ENCODE measurements at places on chromosomes 4 and X.

GRCh38 chrX:72029483-72030411 lies 102.0 kb downstream of the RTL5 start:
- peak; percentile 42 for DNase-seq

DNA sequence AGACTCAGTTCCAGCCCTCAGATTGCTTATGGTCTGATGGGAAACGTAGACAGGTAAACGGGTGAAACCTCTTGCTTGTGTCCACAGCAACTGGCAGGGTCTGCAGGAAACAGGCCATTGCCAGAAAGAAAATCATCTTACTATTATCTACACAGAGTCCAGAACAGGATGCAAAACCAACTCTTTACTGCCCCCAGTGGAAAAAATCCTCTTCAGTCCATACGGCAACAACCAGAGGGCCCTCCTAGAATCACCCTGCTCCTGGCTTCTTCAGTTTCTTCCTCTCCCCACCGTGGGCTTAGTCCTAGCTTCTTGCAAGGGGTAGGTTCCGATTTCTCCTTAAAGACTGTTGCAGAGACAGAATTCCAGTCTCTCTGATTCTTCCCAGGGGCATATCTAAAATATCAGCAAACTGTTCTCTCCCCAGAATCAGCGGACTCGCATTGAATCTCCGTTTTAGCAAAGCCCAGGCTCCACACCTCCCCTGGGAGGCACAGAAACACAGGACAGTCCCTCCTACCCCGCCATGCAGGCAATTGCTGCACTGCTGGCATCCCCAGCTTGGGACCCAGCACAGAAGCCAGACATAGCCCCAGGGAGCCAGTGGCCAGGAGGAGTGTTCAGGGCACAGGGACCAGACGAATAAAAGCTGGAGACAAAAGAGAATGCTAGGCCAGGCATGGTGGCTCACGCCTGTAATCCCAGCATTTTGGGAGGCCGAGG lies 41.0 kb upstream of the SH3RF1 start:
- no peak for DNase-seq

DNA sequence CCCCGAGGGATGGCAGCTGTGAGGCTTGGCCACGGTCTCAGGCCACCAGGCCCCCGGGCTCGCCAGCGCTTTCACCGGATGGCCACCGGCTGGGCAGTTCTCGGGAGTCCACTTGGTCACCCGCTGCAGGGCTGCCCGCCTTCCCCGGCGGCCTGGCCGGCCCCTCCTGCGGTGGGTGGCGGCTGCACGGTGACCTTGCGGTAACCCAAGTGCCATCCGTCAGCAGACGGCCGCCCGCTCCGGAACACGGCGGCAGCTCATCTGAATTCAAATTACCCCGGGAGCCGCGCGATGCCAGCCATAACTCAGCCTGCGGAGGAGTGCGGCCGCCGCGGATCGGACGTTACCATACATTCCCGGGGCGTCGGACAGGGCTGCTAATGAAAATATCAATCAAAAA lies 60.7 kb downstream of the FAM53A start:
- DNase-seq = no peak

- no peak for DNase-seq
These were observed 4.9 kb downstream of the FRAS1 start for GRCh38 chr4:78061939-78062570.

GRCh38 chr4:143372093-143372915 lies 35.6 kb downstream of the GAB1 start:
- no peak for DNase-seq

DNA sequence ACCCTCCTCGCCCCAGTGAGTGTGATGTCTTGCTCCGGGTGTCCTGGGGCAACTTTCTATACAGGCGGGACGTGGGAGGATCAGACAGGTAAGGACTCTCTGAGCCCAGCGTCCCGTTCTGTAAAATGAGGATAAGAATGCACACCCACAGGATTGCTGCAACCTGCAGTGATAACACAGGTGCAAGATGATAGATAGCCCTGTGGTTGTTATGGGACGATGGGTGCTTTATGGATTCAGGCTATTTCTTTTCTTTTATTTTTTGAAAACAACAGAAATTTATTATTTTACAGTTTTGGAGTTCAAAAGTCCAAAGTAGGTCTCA lies 28.6 kb downstream of the BEX3 start:
- no peak for DNase-seq

GRCh38 chr4:122798101-122798500 lies 28.5 kb upstream of the FGF2 start:
- DNase-seq = no peak

DNA sequence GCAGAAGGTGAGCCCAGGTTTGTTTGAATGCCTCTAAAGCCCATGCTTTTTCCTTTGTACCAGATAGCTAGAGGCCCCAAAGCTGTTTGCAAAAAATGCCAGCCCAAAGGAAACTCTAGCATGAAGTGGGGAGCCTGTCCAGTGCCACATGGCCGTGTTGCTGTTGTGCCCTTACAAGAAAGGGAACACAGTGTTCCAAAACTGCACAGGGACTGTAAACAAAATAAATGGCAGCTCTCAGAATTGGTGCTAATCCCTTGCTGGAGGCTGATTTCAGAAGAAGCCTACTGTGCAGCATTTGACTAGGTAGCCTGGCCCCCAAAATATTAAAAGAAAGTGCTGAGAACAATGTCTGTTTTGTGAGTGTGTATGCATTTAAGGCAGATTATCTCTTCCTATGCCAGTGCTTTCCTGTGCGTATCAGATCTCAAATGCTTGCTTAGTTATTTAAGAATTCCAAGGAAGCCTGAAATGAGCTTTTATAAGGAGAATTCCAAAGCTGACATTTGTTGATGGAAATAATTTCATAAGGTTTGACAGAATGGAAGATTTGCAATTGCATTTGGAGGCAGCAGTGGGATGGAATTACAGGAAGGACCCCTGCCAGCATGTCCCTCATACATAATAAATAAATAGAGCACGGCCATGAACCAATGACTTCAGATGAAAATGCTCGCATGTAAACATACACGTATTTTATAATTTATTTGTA lies 115.7 kb downstream of the IRF2 start:
- no peak for DNase-seq

DNA sequence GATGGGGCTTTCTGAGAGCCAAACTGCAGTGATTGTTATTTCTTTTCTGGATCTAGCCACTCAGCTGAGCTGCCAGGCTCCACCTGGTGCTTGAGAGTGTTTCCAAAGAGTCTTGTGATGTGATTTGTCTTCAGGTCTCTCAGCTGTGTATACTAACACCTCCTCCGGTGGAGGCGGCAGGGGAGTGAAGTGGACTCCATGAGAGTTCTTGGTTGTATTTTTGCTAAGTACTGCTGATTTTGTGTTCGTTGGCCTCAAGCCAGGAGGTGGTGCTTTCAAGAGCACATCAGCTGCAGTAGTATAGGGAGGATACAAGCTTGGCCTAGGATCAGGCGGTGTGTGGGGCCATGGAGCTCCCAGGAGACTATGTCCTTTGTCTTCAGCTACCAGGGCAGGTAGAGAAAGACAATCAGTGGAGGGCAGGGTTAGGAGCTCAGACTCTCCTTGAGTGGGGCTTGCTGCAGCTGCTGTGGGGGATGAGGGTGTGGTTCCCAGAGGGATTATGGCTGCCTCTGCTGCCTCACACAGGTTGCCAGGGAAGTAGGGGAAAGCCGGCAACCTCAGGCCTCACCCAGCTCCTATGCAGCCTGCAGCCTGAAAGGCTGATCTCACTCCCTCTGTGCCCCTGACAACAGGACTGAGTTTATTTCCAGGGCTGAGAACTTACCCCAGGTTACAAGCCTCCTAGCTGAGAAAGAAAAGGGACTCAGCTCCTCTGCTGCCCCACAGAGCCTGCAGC lies 62.4 kb downstream of the NPFFR2 start:
- DNase-seq = no peak

- no peak for DNase-seq
These were observed 34.6 kb downstream of the LAMTOR3 start for GRCh38 chr4:99859618-99860017.

GRCh38 chrX:133550665-133551485 lies 135.6 kb upstream of the GPC4 start:
- no peak for DNase-seq

GRCh38 chr4:78058591-78059523 lies 1.7 kb downstream of the FRAS1 start:
- DNase-seq = peak; percentile 60

DNA sequence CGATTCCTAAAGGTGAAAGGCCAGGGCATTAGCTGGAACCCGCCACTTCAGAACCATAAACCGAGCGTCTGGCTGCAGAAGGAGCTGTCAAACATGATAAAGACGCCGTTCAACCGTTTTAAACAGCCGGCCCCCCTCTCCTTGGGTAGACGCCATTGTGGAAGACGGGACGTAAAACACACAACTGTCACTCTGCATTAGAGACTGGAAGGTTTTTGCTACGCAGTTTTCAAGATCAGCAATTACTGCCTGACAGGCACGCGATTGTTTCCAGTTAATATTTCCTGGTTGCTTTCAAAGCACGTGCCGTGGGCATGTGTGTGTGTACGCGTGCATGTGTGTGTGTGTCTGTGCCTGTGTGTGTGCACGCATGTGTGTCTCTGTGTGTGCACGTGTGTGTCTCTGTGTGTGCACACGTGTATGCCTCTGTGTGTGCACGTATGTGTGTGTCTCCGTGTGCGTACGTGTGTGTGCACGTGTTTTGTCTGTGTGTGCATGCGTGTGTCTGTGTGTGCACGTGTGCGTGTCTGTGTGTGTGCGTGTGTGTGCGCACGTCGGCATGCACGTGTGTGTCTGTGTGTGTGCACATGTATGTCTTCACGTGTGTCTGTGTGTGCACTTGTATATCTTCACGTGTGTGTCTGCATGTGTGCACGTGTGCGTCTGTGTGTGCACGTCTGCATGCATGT lies 48.8 kb downstream of the SHOX start:
- DNase-seq = no peak

GRCh38 chr4:156638334-156638733 lies 333.3 kb downstream of the PDGFC start:
- no peak for DNase-seq

DNA sequence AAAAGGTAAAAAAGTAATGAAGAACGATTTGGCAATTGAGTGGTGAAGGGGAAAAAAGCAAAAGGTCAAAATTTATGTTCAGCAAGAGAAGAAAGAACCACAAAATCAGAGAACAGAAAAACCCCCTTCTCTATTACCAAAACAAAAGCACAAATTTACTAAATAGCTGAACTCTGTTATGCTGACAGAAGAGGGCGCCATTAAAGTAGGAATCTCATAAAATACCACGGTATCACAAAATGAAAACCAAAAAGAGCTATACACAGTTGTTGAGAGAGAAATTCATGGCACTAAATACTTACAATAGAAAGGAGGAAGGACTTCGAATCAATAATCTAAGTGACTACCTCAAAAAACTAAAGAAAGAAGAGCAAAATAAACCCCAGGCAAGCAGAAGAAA lies 69.6 kb upstream of the CXorf66 start:
- DNase-seq = no peak

DNA sequence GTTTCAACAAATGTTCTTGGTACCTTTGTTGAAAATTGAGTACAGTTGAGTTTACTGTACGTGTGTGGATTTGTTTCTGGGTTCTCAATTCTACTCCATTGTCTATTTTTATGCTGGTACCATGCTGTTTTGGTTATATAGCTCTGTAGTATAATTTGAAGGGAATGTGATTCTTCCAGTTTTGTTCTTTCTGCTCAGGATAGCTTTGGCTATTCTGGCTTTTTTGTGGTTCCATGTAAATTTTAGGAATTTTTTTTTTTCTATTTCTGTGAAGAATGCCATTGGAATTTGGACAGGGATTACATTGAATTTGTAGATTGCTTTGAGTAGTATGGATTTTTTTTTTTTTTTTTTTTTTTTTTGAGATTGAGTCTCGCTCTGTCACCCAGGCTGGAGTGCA lies 373.4 kb downstream of the IL15 start:
- no peak for DNase-seq

GRCh38 chr4:150570862-150571261 lies 11.1 kb upstream of the MAB21L2 start:
- no peak for DNase-seq

- DNase-seq = no peak
These were observed 18.7 kb upstream of the DDIT4L start for GRCh38 chr4:100208964-100209363.

DNA sequence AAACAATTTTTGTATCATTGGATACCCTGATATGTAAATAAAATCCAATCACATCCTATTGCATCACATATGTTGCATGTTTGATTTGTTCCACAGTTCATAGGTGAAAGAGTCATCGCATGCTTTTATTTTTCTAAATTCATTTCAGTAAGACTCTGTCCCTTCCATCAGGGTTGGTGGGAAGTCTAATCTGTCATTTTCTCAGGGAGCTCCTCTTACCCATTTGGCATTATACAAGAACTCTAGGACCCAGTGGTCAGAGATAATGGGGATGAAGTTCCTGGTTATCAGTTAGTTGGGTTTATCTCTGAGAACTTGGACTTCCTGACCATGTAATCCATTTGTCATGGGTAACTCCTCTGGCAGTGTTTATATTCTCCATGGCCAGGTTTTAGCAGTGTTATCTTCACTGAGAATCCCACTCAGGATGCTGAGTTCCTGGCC lies 227.1 kb upstream of the JADE1 start:
- no peak for DNase-seq

- no peak for DNase-seq
These were observed 126.4 kb upstream of the NOCT start for GRCh38 chr4:138889216-138889615.

DNA sequence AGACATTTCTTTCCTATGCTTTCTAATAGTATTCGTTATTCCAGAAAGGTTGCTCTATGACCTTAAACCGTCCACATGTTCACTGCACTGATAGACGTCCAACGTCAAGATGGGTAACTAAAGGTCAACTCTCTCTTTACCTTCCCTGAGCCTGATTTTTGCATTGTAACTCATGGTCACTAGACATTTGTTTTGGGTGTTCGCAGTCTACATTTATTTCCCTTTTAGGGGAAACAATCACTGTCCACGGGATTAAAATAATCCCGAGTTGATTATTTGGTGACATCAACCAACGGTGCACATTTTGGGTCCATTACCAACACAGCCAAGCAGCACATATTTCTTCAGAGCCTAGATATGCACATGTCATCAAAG lies 540 bp upstream of the HADH start:
- no peak for DNase-seq

DNA sequence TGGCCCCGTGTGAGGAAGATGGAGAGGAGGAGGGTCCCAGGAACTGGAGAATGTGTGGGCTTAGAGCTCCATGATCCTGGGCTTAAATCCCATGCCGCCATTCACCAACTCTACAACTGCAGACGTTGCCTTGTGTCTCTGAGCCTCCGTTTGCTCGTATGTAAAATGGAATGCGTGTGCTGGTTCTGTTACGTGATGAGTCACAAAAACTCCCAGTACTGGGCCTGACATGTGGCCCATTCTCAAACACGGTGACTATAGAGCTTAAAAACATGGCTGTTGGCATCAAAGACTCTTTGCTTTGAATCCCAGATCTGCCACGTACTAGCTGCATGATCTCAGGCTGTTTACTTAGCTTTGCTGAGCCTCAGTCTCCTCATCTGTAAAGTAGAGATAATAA lies 13.0 kb upstream of the AFAP1 start:
- DNase-seq = no peak

- no peak for DNase-seq
These were observed 189.1 kb downstream of the SHOX start for GRCh38 chrX:819684-820083.

GRCh38 chr4:8015512-8015911 lies 75.9 kb upstream of the AFAP1 start:
- DNase-seq = no peak

GRCh38 chr4:38500433-38500832 lies 163.6 kb upstream of the KLF3 start:
- DNase-seq = no peak

Data from activated CD8-positive, alpha-beta memory T cell treated with anti-CD3 and anti-CD28 coated beads for 24 hours (primary cell).